ENCODE measurements at places on chromosomes 16 and 17. TPM values are rescaled to one million over a fixed set of nuclear protein-coding genes. Genes with fewer than 3 reads are reported as not detected.

The FNDC8 gene
- not detected for total RNA-seq

The RAB37 gene
- 8.9 TPM for total RNA-seq

The CACNG4 gene
- total RNA-seq: 2.3 TPM

GRCh38 chr17:76485569-76485968 lies 15.7 kb downstream of the RHBDF2 start:
- H3K27me3 ChIP-seq: no peaks in the 10 kb centered on the region
- H3K27ac ChIP-seq: no peak overlapping the region
- no peaks in the 10 kb centered on the region for H3K4me1 ChIP-seq
- no peak overlapping the region for H3K4me3 ChIP-seq
- peaks cover 6% of the 10 kb centered on the region for H3K36me3 ChIP-seq

DNA sequence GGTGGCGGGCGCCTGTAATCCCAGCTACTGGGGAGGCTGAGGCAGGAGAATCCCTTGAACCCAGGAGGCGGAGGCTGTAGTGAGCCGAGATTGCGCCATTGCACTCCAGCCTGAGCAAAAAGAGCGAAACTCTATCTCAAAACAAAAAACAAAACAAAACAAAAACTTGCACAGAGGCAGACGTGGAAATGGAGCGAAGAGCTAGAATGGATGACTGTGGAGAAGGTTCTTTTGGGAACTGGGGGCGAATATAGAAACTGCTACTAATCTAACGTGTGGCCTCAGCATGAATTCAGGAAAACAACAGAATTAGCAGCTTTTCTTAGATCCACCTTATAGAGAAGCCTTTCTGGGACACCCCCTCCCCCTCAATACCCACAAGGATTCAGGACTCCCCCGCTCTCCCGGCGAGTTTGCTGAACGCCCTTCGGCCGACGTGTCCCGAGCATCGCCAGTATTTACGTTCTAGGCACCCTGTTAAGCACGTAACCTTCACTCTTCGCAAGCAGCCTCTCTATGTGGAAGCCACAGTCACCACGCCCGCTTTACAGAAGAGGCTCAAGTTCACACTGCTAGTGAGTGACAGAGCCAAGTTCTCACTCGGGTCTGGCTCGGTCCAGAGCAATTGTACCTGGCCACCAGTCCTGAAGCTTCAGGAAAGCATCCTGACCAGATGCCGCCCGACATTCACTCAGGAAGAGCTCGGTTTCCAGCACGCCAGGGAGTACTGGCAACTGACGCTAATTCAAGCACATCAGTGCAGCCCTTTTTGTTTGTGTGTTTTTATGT lies 13.3 kb upstream of the ABR start:
- H3K27me3 ChIP-seq: peaks cover 3% of the 10 kb centered on the region
- H3K27ac ChIP-seq: no peak overlapping the region
- H3K4me3 ChIP-seq: no peak overlapping the region
- no peaks in the 10 kb centered on the region for H3K36me3 ChIP-seq
- no peaks in the 10 kb centered on the region for H3K4me1 ChIP-seq

- peaks cover 5% of the 10 kb centered on the region for H3K4me1 ChIP-seq
- 0 out of 2 replicates have a peak overlapping the region, but pooled peaks have one; percentile 16 for H3K27ac ChIP-seq
- peaks cover 28% of the 10 kb centered on the region for H3K36me3 ChIP-seq
- no peaks in the 10 kb centered on the region for H3K27me3 ChIP-seq
- no peak for DNase-seq
- H3K4me3 ChIP-seq: no peak overlapping the region
Observed at GRCh38 chr16:21986692-21987246, 14.1 kb downstream of the PDZD9 start.

GRCh38 chr17:14201988-14202380 lies 34.7 kb downstream of the CDRT15 start:
- no peak overlapping the region for H3K4me3 ChIP-seq
- H3K4me1 ChIP-seq: peaks cover 17% of the 10 kb centered on the region
- no peaks in the 10 kb centered on the region for H3K36me3 ChIP-seq
- H3K27ac ChIP-seq: no peak overlapping the region
- H3K27me3 ChIP-seq: no peaks in the 10 kb centered on the region
- no peak for DNase-seq

- DNase-seq: peak; percentile 42
- peak overlapping the region; percentile 20 for H3K27ac ChIP-seq
- H3K27me3 ChIP-seq: no peaks in the 10 kb centered on the region
- peaks cover 44% of the 10 kb centered on the region for H3K4me1 ChIP-seq
Observed at GRCh38 chr17:47276868-47277267, 23.2 kb downstream of the ITGB3 start.

- no peaks in the 10 kb centered on the region for H3K27me3 ChIP-seq
- H3K4me3 ChIP-seq: no peak overlapping the region
- DNase-seq: no peak
- peaks cover 3% of the 10 kb centered on the region for H3K36me3 ChIP-seq
- peaks cover 12% of the 10 kb centered on the region for H3K4me1 ChIP-seq
Observed at GRCh38 chr17:62906881-62907280, 59.2 kb upstream of the TANC2 start.

DNA sequence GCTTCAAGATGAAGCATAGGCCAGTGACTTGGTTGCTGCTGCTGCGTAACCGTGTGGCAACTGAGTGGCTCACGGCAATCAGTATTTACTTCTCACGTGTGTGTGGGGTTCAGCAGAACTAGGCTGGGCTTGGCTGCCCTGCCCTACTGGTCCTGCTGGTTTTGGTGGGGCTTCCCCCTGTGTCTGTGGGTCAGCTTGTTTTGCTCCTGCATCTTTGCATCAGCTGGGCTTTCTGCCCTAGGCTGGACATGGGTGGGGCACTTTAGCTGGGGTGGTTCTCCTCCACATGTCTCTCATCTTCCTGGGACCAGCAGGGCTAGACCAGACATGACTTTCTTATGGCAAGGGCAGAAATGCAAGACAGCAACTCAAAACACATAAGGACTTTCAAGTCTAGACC lies 550.5 kb downstream of the MAF start:
- peaks cover 64% of the 10 kb centered on the region for H3K4me1 ChIP-seq
- no peak for DNase-seq
- H3K36me3 ChIP-seq: peaks cover 9% of the 10 kb centered on the region
- no peak overlapping the region for H3K27ac ChIP-seq
- H3K27me3 ChIP-seq: peaks cover 12% of the 10 kb centered on the region

DNA sequence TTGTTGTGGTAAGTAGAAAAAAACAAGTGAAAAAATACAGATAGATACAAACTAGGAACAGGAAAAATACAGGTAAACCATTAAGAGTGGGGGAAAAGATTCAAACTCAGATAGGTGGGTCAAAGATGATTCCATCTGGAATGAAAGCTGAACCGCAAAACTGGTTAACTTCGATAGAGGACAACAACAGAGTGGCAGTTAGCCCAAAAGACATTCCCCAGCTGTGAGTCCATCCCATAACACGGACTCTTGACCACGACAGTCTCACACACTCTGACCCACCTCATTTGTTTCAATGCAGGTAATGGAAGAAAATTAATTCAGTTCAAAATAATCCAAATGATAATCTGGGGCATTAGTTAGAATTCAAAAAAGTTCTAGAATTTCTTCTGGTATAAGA lies 13.5 kb downstream of the ELAC2 start:
- no peak overlapping the region for H3K4me3 ChIP-seq
- H3K4me1 ChIP-seq: no peaks in the 10 kb centered on the region
- H3K27ac ChIP-seq: no peak overlapping the region
- no peaks in the 10 kb centered on the region for H3K27me3 ChIP-seq

All from WTC11 (cell line).